ENCODE measurements at places on chromosomes 11 and 22.

DNA sequence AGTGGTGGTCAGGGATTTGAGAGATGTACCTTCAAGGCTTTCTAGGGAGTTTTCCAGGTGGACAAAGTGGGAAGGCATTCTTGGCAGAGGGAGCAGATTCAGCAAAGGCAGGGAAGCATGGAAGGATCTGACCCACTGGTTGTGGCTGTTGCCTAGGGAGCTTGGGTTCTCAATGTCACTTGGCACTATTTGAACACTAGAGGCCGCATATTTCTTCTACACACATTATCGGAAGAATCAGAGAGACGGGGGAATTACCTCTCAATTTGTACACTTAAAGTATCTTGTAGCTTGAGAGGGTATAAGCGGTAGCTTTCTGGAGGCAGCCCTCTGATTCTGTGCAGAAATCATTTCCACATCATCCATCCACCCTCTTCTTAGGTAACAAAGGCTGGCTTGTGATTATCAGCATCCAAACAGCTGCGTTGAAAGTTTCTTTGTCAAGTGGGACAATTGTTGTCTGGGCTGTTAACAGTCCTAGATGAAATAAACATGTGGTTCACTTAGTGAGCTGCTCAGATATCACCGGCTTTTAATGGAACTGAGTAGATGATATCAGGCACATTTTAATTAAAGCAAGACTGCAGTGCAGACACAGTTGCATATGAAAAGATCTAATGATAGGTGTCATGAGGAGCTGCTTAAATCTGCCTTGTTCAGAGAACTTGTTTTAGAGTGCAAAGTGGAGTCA, 2.6 kb downstream of the NELL1 start:
- DNase-seq, result no peak

GRCh38 chr11:3992964-3993363, 101.6 kb upstream of the RRM1 start:
- DNase-seq, result no peak

DNA sequence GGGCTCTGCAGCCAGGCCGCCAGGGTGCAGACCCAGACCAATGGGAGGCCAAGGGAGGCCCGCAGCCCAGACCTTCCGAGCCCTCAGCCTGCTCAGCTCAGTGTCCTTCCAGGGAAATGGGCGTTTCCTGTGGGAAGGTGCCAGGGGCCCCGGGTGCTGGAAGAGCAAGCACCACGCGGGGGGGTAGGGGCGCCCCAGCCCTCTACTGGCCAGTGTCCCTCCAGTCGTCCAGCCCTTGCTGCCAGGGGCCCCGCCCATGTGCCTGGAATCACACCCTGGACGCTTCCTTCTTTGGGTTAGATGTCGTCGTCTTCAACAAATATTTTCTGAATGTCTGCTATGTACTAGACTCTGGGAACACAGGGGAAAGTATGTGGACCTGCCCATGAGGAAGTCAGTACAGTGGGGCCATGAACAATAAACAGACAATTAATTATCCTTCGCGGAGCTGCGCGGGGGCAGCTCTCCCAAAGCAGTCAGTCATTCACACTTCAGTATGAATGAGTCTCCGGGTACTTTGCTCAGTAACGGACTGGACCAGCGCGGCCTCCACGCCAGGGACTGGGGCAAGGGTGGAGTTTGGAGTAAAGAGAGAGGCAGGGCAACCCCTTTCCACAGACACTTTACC, 60.2 kb downstream of the CDKN1C start:
- no peak for DNase-seq

- DNase-seq, result no peak
Measured at GRCh38 chr11:118699506-118700220, 20.2 kb upstream of the TREH start.

- no peak for DNase-seq
Measured at GRCh38 chr11:102118937-102119336, 8.7 kb downstream of the YAP1 start.

- DNase-seq, result no peak
Measured at GRCh38 chr11:106794058-106794457, 224.2 kb downstream of the GUCY1A2 start.

DNA sequence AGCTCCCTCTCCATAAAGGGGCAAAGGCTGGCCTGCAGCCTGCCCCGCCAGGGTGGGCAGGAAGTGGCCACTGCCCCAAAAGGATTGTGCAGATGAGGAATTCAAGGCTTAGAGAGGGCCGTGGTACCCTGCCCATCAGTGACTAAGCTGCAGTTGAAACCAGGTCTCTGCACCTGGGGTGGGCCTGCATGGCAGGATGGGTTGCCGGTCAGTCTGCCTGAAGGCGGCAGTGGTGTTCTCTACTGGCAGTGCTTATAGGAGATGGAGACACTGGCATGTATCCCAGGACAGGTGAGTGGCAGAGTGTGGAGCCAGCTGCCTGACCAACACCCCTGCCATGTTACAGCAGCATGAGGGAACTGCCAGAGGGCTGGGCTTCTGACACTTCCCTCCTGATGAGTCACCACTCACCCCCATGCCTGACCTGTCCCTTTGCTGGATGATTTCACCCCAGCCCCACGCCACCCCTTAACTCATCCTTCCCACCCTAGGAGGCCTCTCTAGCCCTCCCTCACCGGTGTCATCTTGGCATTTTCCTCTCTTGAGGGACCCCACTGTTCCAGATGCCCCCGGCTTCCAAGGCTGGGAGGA, 70.2 kb upstream of the LMO1 start:
- DNase-seq, result no peak

GRCh38 chr11:116276051-116277044, 496.4 kb downstream of the BUD13 start:
- DNase-seq, result no peak

DNA sequence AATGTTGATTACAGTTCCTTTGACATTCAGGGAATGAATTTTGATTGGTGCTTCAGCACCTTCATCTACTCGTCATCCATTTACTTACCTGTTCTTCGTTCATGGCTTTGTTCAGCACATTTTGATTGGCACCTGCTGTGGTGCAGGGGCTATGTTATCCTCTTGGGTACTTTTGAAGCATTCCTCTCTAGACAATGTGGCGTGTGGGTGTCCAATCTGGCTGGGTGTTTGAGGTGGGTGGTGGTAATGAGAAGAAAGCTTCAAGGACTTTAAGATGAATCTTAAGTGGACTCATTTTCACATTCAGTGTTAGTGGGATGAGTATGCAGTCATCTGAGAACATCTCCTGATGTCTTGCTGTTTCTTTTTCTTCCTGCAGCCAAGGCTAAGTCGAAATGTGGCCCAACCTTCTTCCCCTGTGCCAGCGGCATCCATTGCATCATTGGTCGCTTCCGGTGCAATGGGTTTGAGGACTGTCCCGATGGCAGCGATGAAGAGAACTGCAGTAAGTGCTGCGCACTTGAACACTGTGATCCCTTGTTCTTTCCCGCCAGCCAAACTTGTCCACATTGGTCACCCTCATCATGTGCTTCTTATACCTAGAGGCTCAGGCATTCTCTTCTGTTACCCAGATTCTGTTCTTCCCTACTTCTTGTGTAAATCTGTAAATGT, 137.5 kb downstream of the LDLRAD3 start:
- no peak for DNase-seq

GRCh38 chr22:27747396-27748221, 53.9 kb downstream of the MN1 start:
- DNase-seq, result no peak

DNA sequence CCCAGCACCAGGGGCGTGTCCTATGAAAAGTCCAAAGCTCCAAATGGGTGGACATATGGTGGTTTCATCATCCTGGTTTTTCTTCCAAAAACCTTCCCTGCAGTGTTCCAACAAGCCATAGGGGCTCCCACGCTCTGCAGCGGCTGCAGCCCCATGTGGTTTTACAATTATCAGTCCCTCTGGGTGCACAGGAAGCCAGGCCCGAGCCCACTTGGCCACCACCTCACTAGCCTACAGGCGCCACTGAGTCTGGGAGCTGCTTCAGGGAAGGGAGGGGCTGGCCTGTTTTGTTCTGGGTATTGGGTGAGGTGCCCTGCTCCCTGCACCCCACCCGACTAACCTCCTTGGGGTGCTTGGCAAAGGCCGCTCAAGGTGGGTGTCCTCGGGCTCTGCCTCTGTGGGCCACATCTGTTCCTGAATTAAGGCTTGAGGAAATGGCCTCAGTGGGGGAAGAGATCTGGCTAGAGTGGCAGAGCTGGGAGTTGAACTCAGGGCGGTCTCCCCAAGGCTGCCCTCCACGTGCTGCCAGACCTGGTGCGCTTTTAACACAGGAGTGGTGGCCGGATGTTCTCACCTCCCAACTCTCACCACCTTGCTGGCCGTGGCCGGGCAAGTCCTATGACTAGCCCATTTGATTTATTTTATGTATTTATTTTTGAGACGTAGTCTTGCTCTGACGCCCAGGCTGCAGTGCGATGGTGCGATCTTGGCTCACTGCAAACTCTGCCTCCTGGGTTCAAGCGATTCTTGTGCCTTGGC, 5.3 kb upstream of the CDC42BPG start:
- DNase-seq, result no peak

- DNase-seq, result no peak
Measured at GRCh38 chr11:14969901-14970323, 2.2 kb downstream of the CALCA start.

DNA sequence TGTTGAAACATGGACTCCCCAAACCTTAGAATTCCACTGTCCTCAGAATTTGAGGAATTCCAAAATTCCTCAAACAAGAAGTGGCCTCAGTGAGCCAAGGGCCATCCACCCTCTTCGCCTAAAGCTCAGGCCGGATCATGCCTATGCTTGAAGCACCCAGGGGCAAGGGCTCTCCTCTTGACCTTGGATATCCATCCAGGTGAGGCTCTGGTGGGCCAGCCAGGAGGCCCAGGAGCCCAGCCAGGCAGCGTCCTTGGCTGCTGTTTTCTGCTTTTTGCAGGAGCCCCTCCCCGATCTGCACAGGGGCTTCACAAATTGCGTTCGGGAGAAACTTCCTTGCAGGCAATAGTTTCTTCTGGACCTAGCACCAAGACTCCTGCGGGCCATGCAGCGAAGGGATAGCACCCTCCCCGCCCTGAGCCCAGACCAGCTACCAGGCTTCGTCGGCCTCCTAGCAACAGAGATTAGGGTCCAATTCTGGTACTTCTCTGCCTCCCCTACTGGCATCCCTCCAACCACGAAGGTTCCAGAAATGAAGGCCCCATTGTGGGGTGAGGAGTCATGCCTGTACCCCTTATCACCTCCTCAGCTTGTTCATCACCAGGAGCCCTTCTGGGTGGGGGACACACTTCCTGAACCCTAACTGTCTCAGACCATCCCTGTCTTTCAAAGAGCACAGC, 2.0 kb downstream of the PHLDA2 start:
- DNase-seq, result no peak

GRCh38 chr22:19525116-19525660, 978 bp upstream of the CLDN5 start:
- DNase-seq, result no peak

DNA sequence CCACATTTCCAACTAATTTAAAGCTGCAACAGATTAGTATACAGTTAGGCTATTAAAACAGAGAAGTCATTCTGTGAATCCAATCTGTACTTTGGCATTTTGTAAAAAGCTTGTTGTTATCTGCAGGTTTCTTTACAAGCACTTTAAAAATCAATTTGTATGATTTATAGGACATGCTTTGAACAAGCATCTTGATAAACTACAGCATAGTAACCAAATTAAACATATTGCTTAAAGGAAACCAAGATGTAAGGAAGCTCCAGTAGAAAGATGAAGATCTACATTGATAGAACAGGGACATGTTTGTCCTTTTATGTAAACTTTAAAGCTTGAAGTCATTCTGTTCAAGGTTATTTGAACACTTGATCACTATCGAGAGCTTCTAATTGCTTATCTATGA, 498.3 kb upstream of the CCDC90B start:
- DNase-seq, result no peak

DNA sequence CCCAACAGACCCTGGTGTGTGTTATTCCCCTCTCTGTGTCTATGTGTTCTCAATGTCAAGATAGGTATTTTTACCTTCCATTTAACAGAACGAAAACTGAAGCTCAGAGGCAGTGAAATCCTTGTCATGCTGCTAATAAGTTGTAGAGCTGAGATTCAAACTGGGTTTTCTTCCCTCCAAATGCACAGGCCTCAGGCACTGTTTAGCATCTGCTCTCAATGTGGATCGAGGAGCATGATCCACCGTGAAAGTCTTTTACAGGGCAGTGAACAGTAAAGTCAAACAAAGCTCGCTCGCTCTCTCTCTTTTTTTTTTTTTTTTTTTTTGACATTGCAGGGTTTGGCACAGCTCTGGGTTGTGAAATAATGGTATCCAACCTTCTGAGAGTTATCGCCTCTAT, 401.0 kb upstream of the SYN3 start:
- DNase-seq, result no peak

DNA sequence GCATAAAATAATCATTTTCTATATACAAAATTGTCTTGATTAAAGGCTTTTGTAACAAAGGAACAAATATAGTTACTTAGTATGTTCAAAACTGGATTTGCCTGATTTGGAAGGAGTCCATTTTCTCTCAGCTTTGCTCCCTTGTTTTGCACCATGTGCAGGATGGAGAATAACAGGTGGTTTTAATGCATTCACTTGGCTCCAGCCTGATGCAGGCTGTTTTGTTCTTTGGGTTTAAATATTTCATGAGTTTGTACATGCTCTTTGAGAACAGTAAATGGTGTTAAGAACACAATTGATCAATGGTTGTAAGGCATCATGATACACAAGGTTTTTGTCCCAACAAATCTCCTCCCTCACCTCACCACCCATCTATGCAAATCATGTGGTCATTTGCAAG, 886.9 kb upstream of the CCDC90B start:
- no peak for DNase-seq

- no peak for DNase-seq
Measured at GRCh38 chr11:10844356-10844755, 13.5 kb downstream of the ZBED5 start.

- no peak for DNase-seq
Measured at GRCh38 chr11:355581-356458, 13.5 kb upstream of the B4GALNT4 start.

GRCh38 chr22:39434243-39434653, 22.6 kb upstream of the MGAT3 start:
- peak; percentile 20 for DNase-seq

DNA sequence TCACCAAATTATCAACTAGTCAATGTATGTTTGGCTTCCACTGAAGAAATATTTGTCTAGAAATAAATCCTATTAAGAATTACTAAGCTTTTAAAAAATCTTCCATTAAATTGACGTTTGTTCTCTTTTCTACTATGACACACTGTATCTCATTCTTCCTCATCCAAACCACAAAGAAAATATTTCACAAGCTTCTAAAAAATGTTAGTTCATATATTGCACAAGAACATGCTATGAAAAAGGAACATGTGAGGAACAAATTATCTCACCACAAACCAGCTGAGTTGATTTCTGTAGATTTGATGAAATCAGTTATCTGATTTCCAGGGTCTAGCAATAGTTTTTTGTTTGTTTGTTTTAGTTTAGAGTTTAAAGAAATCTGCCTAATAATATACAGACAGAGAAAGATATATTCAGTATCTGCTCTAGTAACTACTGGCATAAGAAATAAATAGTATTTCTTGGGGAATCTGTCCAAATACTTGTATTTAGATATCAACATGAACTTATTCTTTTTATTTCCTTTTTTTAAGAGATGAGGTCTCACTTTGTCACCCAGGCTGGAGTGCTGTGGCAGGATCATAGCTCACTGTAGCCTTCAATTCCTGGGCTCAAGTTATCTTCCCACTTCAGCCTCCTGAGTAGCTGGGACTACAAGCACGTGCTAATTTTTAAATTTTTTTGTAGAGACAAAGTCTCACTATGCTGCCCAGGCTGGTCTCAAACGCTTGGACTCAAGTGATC, 161.7 kb downstream of the ATG16L2 start:
- DNase-seq, result no peak

GRCh38 chr22:44709881-44710392, 7.9 kb downstream of the PRR5 start:
- DNase-seq, result no peak

Data from cerebellar nuclear complex (tissue), 1 donor.